ENCODE measurements at places on chromosomes 4 and X. TPM values are rescaled to one million over a fixed set of nuclear protein-coding genes. Genes with fewer than 3 reads are reported as not detected.

The SYP gene
- total RNA-seq = 10.8 TPM

- no peak for DNase-seq
These were observed 6.9 kb upstream of the STK32B start for GRCh38 chr4:5044341-5044740.

The GC gene
- not detected for total RNA-seq

The EPGN gene
- 0.63 TPM for total RNA-seq

- no peak for DNase-seq
These were observed 2.0 kb downstream of the DHX15 start for GRCh38 chr4:24582235-24582832.

The NXF2 gene
- not detected for total RNA-seq

- no peak for DNase-seq
These were observed 70.2 kb downstream of the DOCK11 start for GRCh38 chrX:118565853-118566252.

DNA sequence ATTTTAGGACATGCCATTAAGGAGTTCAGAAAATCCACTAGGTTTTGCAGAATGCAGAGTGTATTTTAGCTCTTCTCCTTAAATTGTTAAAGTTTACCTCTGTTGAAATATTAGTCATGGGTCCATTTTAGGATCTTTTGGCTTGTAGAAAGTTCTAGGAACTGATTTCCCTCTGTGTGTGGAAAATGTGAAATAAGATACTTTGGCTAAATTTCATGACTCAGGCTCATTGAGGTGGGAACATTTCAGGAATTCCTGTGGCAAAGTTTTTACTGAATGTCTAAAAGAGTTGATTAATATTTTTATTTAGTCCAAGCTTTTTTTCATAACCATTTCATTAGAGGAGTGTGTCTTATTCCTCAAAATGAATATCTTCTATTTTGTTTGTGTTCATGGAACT, 7.0 kb downstream of the FHIP1A start:
- DNase-seq = no peak

GRCh38 chrX:108132876-108133275, 41.3 kb downstream of the ATG4A start:
- no peak for DNase-seq

- no peak for DNase-seq
These were observed 212.3 kb upstream of the RPS6KA3 start for GRCh38 chrX:20479048-20479447.
